Tibial nerve (tissue), 4 donors: ENCODE measurements at places on chromosomes 12 and 14.
A peak's percentile ranks its signal among the peaks of the same experiment; 100 is the strongest.

DNA sequence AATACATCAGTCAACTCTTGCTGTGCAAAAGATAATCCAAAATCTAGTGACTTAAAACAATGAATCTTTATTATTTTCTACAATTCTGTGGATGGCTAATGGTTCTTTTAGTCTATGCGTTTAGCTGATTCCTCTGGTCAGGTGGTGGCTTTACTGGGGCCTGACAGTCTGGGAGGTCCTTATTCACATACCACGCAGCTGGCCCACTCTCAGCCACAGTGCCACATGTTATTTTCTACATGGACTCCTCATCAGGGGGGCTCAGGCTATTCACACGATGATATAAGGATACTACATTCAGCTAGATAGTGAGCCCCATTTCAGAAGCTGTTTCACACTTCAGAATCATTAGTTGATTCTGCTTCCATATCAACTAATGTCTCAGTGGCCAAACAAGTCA is 287.5 kb upstream of the MGAT4C start:
- H3K27ac ChIP-seq, result no peak overlapping the region
- H3K36me3 ChIP-seq, result no peaks in the 10 kb centered on the region
- H3K4me3 ChIP-seq, result no peak overlapping the region
- no peak for DNase-seq
- no peaks in the 10 kb centered on the region for H3K27me3 ChIP-seq

- H3K27ac ChIP-seq, result no peak overlapping the region
- peaks cover 20% of the 10 kb centered on the region for H3K36me3 ChIP-seq
- no peak for DNase-seq
- no peaks in the 10 kb centered on the region for H3K4me1 ChIP-seq
Observed at GRCh38 chr12:16030744-16031143, 119.6 kb downstream of the DERA start.

DNA sequence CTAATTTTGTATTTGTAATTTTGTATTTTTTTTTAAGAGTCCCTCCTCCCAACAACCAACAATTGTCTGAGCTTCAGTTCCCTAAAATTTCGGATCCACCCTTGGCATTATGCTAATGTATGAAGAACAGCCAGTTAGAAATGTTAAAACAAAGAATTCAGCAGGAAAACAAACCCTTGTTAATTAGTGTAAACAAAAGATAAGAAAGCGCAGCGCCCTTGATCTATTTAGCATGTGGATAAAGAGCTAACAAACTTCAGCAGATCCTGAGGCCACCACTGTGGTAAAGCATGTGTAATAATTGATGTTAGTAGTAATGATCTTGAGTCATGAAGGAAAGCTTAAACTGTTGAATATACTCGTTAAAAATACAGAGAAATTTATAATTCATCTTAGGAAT is 199.8 kb downstream of the TMX1 start:
- no peak overlapping the region for H3K27ac ChIP-seq
- no peaks in the 10 kb centered on the region for H3K4me1 ChIP-seq
- no peak for DNase-seq
- no peaks in the 10 kb centered on the region for H3K36me3 ChIP-seq
- H3K4me3 ChIP-seq, result no peak overlapping the region

DNA sequence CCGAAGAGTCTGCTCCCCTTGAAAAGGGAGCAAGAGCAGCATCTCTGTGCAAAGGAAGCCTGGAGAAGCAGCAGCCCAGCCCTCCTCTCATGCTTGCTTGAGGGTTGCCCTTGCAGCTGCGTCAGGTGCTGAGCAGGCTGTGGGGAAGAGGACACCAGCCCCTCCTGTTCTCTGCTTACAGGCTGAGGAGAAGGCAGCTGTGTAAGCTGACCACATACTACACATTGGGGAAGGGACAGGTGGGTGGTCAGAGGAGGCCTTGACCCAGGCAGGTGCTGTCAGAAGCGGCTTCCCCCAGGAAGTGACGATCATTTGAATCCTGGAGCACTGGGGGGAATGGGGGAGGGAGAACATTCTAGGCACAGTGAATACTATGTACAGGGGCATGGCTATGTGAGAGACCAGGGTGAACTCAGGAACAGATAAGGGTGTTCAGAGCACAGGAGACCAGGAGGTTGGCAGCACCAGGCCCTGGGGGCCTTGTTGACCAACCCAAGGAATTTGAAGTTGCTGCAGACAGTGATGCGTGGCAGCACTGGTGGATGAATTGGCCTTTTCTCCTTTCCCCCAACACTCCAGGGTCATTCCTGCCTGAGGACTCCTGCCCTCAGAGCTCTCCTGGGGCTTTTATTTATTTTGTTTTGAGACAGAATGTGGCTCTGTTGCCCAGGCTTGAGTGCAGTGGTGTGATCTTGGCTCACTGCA is 2.7 kb upstream of the KLC1 start:
- DNase-seq, result no peak
- H3K27me3 ChIP-seq, result no peaks in the 10 kb centered on the region
- peaks cover 28% of the 10 kb centered on the region for H3K4me1 ChIP-seq
- H3K36me3 ChIP-seq, result no peaks in the 10 kb centered on the region
- peak overlapping the region; percentile 81 for H3K27ac ChIP-seq

DNA sequence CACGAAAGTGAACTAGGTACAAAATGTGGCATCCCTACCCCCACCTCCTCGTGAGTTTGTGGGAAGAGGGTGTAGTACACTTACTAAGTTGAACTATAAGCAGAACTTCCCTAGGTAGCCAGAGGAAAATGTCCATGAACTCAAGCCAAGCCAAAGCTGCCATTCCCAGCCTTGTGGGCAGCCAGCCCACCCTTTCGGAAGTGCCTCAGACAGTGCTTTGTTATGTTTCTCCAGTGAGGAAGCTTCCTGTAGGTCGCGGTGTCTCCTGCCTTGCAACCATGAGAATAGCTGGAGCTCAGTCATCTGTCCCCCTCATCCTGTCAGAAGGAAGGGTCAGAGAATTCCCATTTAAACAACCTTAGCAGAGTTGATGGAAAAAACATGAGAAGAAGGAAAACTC is 266.9 kb downstream of the DUSP6 start:
- DNase-seq, result no peak
- no peak overlapping the region for H3K4me3 ChIP-seq
- H3K4me1 ChIP-seq, result no peaks in the 10 kb centered on the region
- H3K27me3 ChIP-seq, result no peaks in the 10 kb centered on the region
- no peak overlapping the region for H3K27ac ChIP-seq
